ENCODE measurements at places on chromosomes 12 and 14. TPM values are rescaled to one million over a fixed set of nuclear protein-coding genes. Genes with fewer than 3 reads are reported as not detected.

Gene RND1
- total RNA-seq, result 0.95 TPM

Gene CDH24
- 1.0 TPM for total RNA-seq

Gene SVOP
- total RNA-seq, result 0.32 TPM

Gene SIX4
- total RNA-seq, result 4.1 TPM

Gene C12orf54
- total RNA-seq, result not detected

Gene KRT8
- total RNA-seq, result 527 TPM

Gene KRT1
- total RNA-seq, result 0.41 TPM

Gene ALDH1L2
- 39.2 TPM for total RNA-seq

Gene TAS2R50
- 0.47 TPM for total RNA-seq

Gene C12orf60
- 0.56 TPM for total RNA-seq

Gene GPR84
- total RNA-seq, result 0.79 TPM

Gene GRIP1
- total RNA-seq, result 4.3 TPM
